Progenitor cell of endocrine pancreas (in vitro differentiated cells): ENCODE measurements at places on chromosomes 5 and 9. TPM values are rescaled to one million over a fixed set of nuclear protein-coding genes. Genes with fewer than 3 reads are reported as not detected.
A peak's percentile ranks its signal among the peaks of the same experiment; 100 is the strongest.

DNA sequence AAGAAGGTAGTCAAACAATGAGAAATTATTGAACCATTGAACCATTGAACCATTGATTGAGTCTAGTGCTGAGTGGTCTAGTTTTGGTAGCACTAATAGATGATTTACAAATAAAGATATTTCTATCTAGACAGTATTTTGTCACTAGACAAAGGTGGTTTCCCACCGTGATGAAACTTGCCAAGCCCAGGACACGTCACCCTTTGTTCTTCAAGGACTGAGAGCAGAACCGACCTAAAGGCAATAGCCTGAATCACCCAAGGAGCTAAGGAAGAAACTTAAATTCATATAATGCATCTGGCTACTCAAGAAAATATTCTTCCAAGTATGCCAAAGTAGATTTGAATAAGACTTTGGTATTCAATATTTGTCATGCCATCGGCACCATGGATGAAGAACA is 103.3 kb downstream of the ESM1 start:
- no peak for DNase-seq
- no peak overlapping the region for H3K27ac ChIP-seq
- H3K27me3 ChIP-seq = peaks cover 27% of the 10 kb centered on the region
- no peak overlapping the region for H3K4me3 ChIP-seq

- no peak for DNase-seq
- no peaks in the 10 kb centered on the region for H3K4me1 ChIP-seq
- no peaks in the 10 kb centered on the region for H3K27me3 ChIP-seq
- peaks cover 2% of the 10 kb centered on the region for H3K36me3 ChIP-seq
These were observed 22.3 kb downstream of the RPS23 start for GRCh38 chr5:82255844-82256243.

- H3K27ac ChIP-seq = no peak overlapping the region
- H3K4me3 ChIP-seq = no peak overlapping the region
- DNase-seq = no peak
- H3K36me3 ChIP-seq = no peaks in the 10 kb centered on the region
These were observed 4.4 kb downstream of the SLC22A4 start for GRCh38 chr5:132298298-132299212.

DNA sequence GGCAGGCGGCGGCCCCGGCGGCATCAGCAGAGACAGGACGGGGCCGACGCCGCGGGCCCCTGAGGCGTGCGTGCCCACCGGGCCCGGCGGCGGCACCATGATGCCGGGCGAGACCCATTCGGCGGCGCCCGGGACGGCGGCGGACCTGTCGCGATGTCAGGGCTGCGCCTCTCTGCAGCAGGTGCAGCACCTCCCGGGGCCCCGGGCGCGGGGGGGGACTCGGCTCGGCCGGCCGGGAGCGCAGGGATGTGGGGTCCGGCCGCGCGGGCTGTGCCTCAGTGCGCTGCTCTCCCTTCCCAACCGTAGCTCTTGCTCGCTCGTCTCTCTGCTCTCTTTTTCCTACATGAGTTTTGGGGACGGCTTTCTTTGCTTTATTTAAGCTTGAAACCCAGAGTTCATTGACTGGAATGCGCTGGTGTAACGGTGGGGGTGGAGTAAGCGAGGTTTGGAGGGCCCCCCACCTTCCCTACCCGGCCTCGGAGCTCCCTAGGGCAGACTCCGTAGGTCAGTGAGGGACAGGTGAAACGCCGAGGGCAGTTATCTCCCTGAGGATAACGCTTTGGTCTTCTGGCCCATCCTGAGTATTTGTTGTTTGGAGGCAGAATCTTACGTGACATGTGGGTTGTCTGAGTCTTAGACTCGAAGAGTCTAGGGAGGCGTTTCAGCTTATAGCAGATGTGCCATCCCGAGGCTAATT is 490 bp downstream of the ICE1 start:
- peak overlapping the region; percentile 91 for H3K4me3 ChIP-seq
- H3K27ac ChIP-seq = no peak overlapping the region

- no peak for DNase-seq
- H3K36me3 ChIP-seq = no peaks in the 10 kb centered on the region
- no peak overlapping the region for H3K27ac ChIP-seq
- H3K4me3 ChIP-seq = no peak overlapping the region
These were observed 44.7 kb upstream of the TMEM215 start for GRCh38 chr9:32738501-32739172.

NR6A1 gene
- total RNA-seq = 71.6 and 86.4 TPM in 2 replicates

ZNF483 gene
- 20.3 and 21.7 TPM in 2 replicates for total RNA-seq

NR2F1 gene
- total RNA-seq = 34.8 and 35.4 TPM in 2 replicates
